Left colon (tissue), 2 donors: ENCODE measurements at places on chromosomes 4 and X.

- DNase-seq = peak; percentile 27
Observed at GRCh38 chr4:304969-305680, at the start of gene ZNF732. TSS of gene ZNF732 (minus strand) at chr4:305474. CDS start at chr4:305310, 164 bp downstream.

DNA sequence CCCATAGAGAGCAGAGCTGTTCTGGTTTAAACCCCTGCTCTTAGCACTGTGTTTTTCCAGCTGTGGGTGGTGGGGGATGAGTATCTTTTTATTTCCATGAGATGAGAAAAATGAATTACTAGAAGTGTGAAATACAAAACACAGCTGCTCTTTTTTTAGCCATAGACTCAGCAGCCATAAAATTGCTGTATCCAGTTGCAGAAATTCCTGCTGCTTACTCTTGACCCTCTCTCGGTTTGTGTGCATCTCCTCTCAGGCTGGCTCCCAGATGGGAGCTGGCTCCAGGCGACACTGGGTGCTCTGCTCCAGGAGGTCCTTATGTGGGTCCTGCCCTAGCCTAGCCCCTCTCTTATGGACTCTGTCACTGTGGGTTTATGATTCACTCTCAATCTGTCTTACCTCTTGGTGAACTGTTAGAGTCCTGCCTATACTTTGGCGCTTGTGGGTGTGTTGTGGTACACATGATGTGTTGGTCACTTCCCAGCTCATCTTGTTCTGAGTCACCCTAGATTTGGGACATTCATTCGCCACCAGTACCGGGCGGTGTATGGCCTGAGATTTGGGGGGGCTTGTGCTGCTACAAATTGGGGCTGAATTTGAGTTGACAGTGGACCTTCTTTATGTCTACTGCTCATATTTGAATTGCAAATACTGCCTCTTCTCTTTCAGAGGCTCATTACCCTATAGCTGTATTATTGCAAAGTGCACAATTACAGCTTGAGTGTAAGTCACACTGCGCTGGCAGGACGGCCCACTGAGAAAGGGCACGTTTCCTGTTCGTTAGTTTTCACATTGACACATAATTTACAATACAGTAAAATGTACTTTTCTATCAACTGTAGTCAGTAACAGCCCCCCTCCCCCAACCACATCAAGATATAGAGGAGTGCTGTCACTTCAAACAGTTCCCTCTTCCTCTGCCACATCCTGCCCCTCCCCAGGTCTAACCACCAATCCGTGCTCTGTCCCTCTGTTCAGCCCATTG lies 46.9 kb upstream of the MSANTD1 start:
- no peak for DNase-seq

DNA sequence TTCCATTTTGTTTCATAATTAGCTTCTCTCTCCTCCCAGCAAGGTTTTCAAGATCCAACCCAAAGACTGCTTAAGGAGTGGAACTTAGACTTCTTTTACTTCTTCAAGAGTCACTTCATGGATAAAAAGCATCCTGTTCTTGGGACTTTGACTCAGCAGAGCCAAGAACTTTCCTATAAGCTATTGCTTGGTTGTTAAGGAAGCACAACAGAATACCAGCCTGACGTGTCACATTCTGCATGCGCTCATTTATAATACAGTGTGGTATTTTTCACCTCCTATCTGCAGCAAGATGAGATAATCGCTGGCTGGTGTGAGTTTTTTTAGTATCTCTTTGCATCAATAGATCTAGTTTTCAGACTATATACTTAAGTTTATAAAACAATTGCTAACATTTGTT lies 152.1 kb downstream of the PALLD start:
- DNase-seq = no peak

GRCh38 chr4:101501421-101501820 lies 154.1 kb upstream of the PPP3CA start:
- no peak for DNase-seq

DNA sequence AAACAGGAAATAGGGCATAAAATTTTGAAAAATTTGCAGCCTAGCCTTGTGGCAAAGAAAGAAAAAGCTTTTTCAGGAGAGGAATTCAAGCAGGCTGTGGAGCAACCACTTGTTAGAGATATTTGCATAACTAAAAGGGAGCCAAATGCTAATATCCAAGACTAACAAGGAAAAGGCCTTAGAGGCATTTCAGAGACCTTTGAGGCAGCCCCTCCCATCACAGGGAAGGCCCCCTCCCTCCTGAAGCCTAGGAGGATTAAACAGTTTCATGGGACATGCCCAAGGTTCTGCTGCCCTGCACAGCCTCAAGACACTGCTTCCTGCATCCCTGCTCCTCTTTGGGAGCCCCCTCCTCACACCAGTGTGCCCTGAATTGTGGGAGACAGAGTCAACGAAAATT lies 275.4 kb upstream of the SFRP2 start:
- DNase-seq = no peak

- no peak for DNase-seq
Observed at GRCh38 chr4:118981171-118981838, 92.7 kb downstream of the SYNPO2 start.

DNA sequence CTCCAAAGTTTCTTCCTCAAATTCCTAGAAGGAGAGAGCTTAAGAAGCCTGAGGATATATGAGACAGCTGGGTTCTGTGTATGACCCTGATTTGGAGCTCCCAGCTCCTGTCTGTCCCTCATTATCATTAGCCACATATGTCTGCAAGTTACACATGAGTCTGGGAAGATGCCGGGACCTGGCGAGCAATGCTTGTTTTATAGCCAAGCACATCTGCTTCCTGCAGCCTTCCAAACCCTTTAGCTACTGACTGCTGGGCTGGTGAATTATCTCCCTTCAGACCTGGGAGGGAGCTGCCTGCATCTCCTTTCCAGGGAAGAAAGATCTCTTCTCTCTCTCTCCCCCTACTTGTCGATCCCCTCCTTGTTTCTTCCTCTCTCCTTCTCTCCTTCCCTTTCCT lies 556.7 kb upstream of the BOD1L1 start:
- no peak for DNase-seq

DNA sequence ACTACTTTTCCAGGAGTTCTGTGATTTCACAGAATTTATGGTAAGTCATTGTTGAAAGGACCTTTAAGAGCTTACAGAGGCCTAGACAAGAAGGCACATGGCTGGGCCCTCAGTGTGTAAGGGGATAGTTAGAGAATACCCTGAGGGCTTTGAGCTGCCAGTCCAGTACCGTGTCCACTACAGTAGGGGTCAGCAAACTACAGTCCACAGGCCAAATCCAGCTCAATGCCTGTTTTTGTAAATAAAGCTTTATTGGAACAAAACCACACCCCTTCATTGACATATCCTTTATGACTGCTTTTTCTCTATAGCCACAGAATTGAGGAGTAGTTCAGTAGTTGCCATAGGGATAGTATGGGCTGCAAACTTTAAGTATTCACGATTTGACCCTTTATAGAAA lies 176.2 kb downstream of the MID1 start:
- no peak for DNase-seq

DNA sequence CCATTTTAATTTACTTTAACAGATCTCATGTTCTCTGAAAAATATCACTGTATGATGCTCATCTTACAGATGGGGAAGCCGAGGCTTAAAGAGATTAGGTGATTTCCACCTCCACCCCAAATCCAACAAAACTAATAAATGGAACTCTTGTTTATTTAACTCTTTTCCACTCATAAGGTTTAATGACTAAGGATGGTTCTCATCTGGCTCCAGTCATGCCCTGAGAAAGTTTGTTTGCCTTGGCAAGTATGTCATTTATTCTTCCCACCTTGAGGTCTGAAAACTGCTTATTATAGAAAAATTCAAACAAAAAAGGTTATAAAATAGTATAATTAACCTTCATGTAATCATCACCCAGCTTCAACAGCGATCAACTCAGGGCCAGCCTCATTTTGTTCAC lies 56.3 kb downstream of the PPEF2 start:
- no peak for DNase-seq
